ENCODE measurements at places on chromosomes 2 and 18. TPM values are rescaled to one million over a fixed set of nuclear protein-coding genes. Genes with fewer than 3 reads are reported as not detected.

AKAIN1 gene
- total RNA-seq, result not detected

GRCh38 chr2:215949991-215950404 is 63.4 kb downstream of the MREG start:
- peak; percentile 23 for DNase-seq

DNA sequence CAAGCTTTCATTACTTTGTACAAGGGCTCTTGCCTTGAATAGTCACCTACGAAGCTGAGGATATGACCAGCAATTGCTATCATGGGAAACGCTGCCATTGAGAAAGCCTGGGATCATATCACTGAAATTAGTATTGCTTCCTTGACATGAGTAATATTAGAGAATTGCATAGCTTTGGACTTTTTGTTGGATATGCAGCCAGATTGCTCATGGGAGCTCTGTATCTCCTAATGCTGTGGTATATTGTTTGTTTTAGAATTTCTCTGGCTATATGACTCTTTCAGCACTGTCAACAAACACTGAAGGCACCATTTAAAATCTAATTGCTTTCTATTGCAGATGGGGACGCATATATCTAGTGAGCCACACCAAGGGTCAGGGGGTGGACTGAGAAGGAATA is 80.0 kb upstream of the WDSUB1 start:
- no peak for DNase-seq

MALL gene
- total RNA-seq, result 6.1 TPM

DNA sequence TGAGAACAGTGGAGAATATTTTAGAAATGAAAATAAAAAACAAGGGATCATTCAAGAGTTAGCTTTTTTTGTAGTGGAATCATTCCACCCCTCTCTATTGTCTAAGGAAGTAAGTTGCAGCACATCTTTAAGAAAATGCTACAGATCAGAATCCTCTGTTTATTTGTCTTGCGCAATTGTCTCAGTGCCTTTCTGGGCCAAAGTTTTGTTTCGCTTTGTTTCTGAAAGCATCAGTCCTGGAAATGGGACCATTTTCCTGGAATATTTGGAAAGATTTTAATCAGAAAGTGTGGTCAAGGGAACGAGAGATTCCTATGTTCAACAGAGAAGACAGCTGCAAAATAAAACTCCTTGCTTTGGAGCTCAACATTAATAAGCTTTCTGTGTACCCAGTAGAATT is 74.0 kb downstream of the NRXN1 start:
- no peak for DNase-seq

- DNase-seq, result no peak
Observed at GRCh38 chr18:23479829-23480505, 23.3 kb upstream of the RMC1 start.

DNA sequence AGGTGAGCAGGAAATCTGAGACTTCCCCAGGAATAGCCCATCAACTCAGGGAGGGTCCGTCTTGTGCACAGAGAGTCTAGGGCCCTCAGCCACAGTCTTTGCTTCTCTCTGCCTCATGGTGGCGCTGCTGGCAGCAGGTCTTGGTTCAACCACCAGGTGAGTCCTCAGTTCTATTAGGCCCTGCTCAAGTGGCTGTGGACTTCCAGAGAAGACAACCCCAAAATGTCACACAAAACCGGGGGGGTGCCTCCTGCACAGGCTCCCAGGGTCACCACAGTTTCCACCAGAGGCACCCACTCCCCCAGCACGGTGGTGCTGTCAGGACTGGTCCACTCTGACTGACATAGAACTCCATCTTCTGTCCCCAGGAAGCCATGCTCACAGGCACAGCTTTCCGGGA is 2.4 kb upstream of the CHRNG start:
- no peak for DNase-seq

- DNase-seq, result no peak
Observed at GRCh38 chr2:157155992-157156391, 101.5 kb upstream of the GALNT5 start.

DNA sequence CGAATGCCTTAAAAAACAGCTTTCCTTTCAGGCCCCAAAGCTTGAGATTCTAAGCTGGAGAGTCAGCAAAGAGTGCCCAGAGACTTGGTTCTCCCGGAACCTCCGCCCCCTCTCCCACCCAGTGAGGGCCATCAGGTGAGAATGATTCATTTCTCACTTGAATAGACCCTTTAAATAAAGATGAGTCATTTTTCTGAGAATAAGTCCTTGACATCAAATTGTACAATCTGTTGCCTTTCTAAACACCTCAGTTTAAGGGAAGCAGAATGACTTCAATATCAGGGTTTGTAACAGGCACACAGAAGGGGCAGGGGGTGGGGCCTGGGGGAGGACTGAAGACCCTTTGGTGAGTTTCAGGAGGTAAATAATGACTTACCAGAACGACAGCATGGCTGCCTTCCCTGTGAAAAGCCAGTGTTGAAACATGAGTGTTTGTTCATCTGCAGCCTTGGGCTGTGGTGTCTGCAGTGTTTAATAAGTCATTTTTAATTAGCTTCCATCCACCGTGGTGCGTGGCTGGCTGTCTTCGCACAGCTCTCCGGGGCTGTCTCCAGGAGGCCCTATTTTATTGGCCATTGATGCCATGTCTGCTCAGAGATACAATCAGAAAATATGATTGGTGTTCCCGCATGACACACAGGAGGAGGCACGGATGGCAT is 134.9 kb upstream of the ZNF236 start:
- peak; percentile 88 for DNase-seq

- peak; percentile 50 for DNase-seq
Observed at GRCh38 chr18:49476664-49477411, 10.2 kb downstream of the C18orf32 start.

OSBPL6 gene
- total RNA-seq, result 3.8 TPM

GRCh38 chr2:190988910-190989309 is 25.1 kb downstream of the STAT1 start:
- no peak for DNase-seq

GRCh38 chr2:74385396-74385795 is 5.3 kb upstream of the DCTN1 start:
- DNase-seq, result no peak

UBE2E3 gene
- 84.7 TPM for total RNA-seq

DNA sequence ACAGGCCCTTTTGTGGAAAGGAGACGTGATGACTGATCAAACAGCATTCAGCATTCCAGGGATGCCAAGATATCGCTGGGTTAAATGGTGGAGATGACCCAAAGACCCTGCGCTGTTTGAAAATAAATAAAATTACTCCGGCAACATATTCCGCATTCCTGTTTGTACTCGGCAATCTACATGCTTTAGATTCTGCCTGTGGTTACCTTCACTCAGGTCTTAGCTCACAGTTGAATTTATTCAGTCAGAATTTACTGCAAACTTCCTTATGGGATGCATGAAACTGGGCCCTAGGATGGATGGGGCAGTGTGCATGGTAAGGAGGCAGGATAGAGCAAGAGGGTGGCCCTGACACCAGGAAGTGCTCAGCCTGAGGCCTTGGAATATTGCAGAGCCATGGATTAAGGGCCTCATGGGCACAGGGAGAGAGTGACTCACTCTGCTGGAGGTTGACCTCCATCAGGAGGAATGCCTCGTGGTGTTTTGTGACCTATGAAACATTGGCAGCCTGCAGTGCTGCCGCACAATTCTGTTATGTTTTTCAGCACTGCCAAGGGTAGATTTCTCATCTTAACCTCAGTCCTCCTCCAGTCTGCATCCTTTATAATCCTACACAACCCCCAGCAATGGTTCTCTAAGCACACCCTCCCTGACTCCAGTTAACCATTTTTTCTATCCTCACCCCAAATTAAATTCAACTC is 321.4 kb downstream of the IRS1 start:
- DNase-seq, result peak; percentile 80

ZC3H15 gene
- 76.1 TPM for total RNA-seq

DNA sequence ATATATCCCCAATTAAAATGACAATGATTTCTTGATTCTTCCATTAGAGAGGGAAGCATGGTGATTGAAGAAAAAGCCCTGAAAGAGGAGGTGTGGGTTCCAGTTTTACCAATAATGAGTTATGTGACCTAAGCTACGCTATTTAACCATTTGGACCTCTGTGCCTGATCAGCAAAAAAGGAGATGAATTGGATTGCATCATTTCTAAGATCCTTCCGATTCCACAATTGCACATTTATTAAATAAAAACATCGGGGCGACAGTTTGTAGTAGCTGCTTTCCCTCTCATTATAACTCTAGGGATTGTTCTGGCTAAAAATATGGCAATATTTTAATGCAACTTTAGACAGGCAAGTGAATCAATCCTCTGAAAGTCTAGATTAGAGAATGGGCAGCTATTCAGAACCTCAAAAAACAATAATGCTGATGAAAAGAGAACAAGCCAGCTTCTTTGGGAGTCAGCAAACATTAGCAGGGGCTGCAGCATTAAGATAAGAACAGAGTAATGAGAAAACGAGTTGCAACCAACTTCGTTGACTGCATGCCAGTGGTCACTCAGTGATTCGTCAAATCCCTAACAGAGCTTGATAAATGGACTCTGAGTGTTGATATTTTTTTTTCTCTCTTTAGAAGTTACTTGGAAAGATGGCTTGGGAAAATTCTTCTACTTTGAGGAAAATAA is 301.2 kb downstream of the AGPS start:
- no peak for DNase-seq

- DNase-seq, result no peak
Observed at GRCh38 chr2:79910643-79911042, 393.9 kb downstream of the LRRTM1 start.

- DNase-seq, result no peak
Observed at GRCh38 chr18:25675123-25675850, 323.3 kb upstream of the ZNF521 start.

DNA sequence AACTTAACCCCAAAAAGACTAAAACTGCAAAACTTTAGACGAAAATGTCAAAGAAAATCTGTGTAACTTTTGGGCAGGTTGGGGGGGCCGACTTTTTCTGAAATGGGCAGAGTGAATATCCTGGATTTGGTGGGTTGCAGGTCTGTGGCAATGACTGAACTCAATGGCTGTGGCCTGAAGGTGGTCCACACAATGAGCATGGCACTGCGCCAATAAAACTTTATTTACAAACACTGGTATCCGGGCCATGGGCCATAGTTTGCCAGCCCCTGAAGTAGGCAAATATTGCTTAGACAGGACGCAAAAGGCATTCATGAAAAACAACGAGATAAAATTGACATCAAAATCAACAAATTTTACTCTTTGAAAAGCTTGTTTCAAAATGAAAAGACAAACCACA is 66.2 kb downstream of the RTP5 start:
- no peak for DNase-seq

- no peak for DNase-seq
Observed at GRCh38 chr2:121856360-121856759, 100.9 kb downstream of the TSN start.

DNA sequence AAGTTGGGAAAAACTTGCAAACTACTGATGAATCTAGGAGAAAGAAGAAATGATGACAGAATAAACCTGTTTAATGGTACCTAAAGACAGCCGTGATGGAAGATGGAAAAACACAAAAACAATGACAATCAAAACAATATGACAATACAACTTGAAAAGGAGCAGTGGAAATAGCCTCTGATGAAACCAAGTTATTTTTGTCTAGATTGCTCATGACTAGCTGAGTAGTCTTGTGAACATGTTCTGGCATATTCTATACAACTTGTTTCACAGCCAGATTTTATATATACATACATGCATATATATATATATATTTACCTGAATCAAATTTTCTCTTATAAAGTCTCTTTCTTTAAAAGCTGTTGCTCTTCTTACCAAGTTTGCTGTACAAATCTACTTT is 439.1 kb downstream of the TGIF1 start:
- DNase-seq, result no peak

DNA sequence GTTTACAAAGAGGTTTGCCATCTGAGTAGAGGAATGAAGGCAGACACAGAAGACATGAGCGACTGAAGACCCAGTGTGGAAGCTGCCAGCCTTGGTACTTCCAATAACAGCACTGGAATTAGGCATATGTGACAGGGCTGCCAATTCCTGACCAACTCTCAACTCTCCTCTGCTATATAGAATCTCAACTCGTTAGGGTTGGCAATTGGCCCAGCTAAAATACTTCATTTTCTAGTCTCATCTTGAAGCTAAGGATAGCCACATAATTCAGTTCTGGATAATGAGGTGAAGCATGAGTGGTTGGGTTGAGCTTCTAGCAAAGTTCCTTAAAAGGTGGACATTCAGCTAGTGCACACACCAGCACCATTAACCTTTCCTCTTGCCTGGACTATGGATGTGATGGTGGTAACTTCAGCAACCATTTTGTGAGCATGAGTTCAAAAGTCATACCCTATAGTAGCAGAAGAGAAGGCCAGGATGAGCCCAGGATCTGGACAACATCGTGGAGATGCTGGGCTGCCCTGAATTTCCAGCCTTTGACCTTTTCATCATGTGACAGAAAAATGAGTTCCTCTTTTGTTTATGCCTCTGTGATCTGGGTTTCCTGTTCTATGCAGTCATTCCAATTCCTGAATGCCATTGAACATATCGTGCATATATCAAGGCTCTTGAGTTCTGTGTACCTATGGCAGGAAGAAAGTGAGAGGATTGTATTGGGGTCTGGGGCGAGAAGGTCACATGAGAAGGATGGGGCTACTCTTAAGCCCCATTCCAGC is 68.1 kb upstream of the HAAO start:
- DNase-seq, result no peak

AGXT gene
- 0.25 TPM for total RNA-seq

DNA sequence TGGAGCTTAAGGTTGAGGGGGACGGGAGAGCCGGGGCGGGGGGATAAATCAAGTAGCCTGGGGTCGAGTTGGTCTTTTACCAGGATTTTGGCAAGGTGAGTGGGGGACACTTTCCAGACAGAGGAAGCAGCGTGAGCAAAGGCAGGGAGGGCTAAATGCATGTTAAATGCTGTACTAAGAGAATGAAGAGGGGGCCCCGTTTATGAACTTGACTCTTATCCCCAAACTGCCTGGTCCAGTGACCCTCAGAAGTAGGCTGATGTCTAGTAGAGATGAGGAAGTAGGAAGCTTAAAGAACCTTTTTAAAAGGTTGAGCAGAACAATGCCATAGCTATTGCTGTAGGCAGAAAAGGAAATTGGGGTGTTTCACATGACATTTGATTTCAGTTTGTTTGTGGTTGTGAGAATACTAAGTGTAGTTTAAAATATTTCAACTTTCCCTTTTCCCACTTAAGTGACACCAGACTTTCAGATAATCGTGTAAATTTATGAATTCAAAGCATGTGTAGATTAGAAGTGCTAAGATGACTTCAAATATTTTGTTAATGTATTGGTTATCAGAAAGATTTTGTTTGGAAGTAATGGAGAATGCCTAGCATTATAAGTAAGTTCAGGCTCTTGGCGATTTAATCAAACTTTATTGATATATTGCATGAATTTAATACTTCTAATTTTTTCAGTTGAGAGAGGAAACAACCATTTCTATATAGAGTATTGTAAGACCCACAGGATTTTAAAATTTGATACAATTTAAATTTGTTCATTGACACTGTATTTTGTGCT is 1.8 kb downstream of the REL start:
- no peak for DNase-seq

All from kidney epithelial cell (primary cell).